ENCODE measurements at places on chromosomes 7 and 10.

DNA sequence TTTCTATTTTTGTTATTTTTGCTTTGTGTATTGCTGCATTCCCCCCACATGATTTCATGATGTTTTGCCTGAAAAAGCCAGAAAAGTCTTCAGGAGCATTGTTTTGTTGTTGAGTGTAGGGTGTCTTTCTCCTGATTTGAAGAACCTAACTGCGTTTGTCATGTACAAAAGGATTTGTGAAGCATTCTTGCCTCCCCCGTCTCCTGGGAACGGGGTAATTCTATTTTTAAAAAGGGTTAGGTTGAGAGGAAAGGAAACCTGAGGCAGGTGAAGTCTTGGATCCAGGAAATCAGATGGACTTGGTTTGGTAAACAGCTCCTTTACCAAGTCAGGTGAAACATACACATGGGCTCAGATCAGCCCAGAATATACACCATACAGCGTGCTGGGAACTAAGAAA, 26.0 kb upstream of the BTBD16 start:
- DNase-seq, result no peak

DNA sequence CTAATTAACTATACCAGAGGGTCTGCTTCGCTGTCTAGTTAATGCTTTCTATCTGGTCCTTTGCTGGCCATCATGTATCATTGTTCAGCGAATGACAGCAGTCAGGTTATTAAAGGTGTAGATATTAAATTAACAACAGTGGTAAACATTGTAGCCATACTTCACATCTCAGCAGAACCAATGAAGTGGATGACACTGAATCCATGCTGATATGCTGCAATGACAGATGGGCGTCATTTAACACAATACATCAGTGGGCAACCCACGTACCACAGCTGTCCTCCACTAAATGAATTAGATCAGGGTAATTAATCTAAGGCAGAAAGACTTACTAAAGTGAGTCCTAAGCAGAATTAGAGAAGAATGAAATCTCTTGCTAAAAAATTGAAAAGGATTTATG, 767.2 kb downstream of the NXPH1 start:
- DNase-seq, result no peak

DNA sequence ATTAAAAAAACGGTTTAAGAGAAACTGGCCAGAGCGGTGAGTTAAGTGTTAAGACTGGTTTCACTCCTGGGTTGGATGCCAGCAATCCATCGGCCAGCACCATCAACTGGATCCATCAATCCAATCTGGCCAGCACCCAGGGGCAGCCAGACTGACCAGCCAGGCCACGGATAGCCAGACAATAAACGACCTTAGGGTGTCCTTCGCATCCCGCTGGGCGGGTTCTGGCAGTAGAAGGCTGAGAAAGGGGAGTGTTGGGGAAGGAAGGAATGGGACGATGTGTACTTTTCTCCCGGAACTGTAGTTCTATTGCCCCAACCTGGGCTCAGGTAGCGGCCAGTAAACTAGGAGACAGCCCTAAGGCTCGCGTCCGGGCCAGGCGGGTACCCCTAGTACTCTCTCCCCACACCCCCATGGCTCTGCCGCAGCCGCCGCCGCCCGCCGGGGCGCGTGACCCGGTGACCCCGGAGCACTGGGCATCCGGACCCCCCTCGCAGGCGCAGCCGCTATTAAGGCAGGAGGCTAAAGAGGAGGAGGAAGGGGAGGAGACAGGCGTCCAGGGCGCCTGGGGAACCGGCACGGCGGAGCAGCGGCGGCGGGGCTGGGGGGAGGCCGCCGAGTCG, at the start of gene CASD1:
TSS of gene CASD1 (plus strand) at position 546 of the 623 bp plus-strand sequence. CDS start 276 bp downstream, outside the sequence.
- DNase-seq, result peak; percentile 1

DNA sequence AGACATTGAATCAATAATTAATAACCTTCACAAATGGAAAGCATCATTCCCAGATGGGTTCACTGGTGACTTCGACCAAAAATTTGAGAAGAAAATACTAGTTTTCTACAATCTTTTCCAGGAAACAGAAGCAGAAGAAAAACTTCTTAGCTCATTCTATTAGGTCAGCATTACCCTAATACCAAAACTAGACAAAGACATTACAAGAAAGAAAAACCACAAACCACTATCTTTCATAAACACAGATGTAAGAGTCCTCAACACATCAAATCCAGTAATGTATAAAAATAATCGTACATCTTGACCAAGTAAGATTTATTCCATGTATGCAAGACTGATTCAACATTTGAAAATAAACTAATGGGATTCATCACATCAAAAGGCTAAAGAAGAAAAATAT, 64.0 kb upstream of the CDK1 start:
- DNase-seq, result no peak

DNA sequence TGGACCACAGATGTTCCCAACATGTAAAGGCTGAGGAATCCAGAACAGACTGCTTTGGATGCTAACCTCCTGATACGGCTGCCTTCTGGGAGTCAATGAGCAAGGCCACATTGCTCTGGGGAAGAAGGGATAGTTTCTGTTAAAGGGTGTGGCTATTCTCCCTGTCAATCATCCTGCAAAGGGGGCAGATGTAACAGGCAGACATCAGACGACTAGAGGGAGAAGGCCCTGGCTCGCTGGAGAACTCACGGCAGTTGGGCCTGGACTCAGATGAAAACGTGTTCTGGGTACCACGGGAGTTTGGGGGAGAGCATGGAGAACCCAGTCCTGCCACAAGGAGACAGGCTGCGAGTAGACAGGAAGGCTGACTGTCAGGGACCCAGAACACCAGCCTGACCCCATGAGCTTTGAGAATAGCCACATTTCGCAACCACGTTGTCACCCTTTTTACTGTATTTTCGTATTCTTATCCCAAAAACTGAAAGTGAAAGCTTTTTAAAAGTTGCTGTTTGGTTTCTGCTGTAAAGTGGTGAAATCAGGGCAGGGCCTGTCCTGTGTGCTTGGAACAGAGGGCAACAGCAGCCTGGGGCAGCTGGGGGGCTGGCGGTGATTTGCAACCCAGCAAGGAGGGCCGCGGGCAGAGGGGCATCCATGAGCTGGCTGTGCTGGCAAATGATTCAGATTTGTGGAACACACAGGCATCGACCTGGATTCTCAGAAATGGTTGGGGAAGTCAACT, 95.3 kb downstream of the MYOF start:
- DNase-seq, result peak; percentile 69

GRCh38 chr7:50560865-50561351, 4.3 kb downstream of the DDC start:
- no peak for DNase-seq

- no peak for DNase-seq
Measured at GRCh38 chr7:144384555-144385245, 18.8 kb downstream of the NOBOX start.

- DNase-seq, result no peak
Measured at GRCh38 chr7:44750921-44751571, 2.4 kb downstream of the ZMIZ2 start.

DNA sequence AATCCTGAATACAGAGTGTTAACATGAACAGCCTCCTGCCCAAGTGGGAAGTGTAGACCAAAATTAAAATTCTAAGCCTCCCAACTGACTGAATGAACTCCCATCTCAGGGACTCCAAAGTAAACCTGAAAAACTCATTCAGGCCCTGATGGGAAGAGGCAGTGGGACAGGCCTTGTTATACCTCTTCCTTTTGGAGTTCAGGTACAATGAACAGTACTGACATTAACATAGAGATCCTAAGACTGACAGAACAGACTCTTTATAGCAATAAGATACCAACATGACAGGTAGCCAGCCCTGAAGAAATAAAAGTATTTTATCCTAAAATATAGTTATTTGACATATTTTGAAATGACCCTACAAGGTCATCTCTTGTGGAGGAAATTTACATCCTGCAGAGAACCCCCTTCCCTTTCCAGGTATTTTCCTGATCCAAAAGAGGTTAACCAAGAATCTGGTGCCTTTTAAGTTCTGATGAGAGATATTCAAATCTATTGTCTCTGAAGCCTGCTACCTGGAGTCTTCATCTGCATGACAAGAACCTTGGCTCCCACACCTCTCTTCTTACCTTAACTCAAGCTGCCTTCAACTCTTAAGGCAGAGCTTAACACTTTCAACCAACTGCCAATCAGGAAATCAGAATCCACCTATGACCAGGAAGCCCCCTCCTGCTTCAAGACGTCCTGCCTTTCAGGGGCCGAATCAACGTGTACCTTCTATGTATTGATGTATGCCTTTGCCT, 103.3 kb upstream of the PFKP start:
- DNase-seq, result no peak

DNA sequence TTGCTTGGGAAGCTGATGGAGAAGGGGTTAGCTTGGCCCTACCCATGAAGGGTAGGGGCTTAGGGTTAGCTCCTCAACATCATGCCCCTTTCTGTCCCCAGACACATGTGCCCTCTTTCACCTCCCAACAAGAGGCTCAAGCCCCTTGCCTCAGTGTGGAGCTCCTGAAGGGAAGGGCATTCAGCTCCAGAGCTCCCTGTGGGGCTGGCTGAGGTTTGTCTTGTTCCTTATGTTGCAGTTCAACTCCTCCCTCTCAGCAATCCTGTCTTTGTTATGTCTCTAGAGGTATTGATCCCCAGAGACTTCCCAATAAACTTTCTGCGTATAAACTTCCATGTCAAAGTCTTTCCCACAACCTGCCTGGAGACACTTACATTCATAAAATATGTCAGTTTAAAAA, 252.2 kb upstream of the SP4 start:
- no peak for DNase-seq

DNA sequence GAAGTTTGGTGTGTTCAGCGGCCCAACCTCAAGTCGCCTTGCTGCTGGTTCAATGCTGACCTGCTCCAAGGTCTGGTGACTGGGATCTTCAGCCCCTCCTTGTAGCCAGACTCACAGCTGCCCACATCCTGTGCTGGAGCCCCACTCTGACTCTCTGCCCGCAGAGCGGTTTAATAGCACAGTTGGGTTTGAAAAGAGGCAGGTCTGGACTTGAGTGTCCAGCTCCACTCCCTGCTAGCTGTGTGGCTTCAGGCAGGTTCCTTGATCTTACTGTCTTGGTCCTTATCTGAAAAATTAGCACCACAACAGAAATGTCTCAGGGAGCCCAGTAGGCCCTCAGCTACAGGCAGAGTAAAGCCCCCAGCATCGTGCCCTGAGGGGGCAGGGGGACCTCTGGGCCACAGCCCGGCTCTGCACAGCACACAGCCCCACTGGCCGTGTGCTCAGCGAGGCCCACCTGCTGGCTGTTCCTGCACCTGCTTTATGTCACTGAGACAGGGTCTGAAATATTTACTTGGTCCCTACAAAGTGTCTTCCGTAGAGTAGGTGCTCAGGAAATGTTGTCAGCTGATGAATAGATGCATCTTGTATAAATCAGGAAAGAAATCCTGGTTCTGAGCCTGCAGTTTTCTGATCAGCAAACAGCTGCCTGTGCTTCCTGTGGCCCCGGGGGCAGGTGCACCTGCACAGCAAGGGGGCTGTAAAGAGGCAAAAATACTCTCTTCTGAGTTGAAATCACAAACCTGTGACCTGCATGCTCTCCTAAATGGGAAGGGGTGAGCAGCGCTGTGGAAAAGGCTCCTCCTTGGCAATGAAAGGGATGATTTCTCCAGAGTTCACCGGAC, 155.5 kb downstream of the SVIL start:
- no peak for DNase-seq

DNA sequence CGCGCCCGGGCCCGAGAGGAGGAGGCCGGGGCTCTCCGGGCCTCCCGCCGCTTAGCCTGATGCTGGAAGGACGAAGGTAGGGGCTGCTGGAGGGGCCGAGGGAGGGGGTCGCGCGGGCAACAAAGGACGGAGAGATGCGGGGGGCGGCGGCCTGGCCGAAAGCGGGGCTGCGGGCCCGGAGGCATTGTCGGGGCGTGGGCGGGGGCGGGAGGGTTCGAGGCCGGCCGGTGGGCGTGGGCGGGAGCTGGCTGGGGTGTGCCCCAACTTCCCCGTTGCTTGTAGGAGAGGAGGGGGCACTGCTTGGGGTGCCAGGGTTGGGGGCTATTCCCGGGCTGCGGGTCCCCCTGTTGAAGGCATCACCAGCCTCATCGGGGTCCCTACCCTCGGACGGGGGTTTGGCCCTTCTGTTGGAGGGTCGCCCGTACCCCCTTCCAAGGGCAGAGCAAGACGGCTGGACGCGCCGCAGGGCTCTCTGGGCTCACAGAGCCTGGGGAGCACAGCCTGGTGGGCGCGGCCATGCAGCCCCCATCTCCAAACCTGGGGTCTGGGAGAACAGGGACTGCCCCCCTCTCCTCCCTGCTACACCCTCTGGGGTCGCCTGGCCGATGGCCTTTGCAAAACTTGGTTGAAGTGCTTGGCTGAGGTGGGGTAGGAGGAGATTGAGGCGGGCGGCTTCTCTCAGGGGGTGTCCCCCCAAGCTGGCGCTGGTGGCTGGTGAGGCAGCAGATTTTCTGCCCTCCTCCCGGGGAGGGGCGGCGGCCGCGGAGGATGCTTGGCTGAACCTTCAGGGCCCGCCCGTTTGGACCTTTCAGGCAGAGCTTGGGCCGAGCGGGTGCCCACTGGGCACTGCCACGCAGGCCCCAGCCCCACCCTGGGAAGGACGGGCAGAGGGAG, 699 bp downstream of the CLIP2 start:
- DNase-seq, result peak; percentile 44

GRCh38 chr7:50854247-50854646, 71.6 kb upstream of the GRB10 start:
- DNase-seq, result no peak

DNA sequence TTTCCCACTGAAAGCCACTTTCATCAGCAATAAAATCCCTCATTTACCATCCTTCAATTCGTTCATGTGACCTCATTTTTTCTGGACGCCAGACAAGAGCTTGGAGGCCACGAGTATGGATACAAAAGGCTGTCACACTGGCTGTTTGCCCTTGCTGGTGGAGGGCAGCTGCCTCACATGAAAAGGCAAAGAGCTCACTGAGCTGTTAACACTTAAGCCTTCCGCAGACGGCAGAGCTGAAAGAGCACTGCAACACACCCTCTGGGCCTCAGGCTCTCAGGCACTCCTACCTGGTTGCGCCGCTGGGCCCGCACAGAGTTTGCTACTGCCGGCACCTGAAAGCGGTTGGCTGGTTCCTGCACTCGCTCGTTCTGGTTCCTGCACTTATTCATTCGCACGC, 193.5 kb downstream of the CFTR start:
- no peak for DNase-seq

- no peak for DNase-seq
Measured at GRCh38 chr10:117241541-117242462, 888 bp downstream of the SLC18A2 start.

- no peak for DNase-seq
Measured at GRCh38 chr7:125085084-125085483, 155.5 kb upstream of the POT1 start.

GRCh38 chr7:107196834-107197610, 28.2 kb downstream of the HBP1 start:
- no peak for DNase-seq

DNA sequence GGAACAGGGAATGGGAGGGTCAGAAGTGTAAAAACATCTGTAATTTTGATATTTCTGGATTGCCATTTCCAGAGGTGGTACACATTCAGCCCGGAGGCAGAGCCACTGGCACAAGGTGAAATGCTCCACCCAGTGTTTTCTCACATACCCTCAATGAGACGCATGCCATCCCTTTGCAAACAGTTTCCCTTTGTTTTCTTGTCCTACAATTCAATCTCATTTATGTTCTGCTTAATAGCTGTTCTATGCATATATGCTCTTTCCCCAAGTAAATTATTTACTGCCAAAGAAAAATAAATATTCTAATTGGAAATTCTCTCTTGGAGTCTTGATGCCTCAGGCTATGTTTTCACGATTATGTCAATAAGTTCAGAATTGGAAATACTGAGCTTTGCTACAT, 369.7 kb upstream of the AKR1E2 start:
- DNase-seq, result no peak

- DNase-seq, result no peak
Measured at GRCh38 chr7:76425156-76425555, 406 bp downstream of the ZP3 start.

GRCh38 chr7:108189733-108190388, 59.7 kb upstream of the LAMB4 start:
- no peak for DNase-seq

- peak; percentile 40 for DNase-seq
Measured at GRCh38 chr10:61974601-61975390, 73.3 kb downstream of the ARID5B start.
